NCI-H2171 (cell line): ENCODE measurements at places on chromosomes 7 and 10.

- no peak for DNase-seq
Measured at GRCh38 chr10:3672220-3672619, 112.8 kb downstream of the KLF6 start.

DNA sequence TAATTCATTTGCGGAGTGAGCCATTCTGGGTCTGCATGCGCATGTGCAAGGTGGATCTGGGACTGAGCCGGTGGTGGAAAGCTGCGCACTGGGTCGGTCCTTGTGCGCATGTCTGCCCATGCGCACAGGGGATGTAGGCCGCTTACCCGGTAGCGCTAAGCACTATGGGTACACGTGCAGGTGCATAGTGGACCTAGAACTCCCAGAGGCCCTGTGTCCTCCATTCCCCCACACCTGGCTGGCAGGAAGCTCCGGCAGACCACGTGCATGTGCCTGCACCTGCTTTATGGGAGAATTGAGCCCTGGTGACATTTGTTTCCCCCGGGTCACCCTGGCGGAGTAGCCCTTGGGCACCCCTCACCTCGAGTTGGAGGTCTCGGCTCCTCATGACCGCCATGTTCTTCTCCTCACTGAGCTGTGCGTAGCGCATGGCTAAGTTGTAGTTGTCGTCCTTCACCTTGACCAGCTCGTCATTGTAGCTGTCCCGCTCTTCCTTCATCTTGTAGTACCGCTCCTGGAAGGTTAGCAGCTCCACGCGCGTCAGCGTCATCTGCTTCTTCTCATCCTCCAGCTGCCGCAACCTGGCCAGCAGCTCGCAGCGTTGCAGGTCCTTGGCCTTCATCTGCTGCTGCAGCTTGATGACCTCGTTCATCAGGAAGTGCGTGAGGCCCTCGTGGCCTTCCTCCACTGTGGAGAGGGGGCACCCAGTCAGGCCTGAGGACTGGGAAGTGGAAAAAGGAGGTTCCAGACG is 99.6 kb downstream of the CARD11 start:
- no peak for DNase-seq

GRCh38 chr7:46932676-46933424 is 649.1 kb downstream of the TNS3 start:
- no peak for DNase-seq

- DNase-seq: no peak
Measured at GRCh38 chr10:128099901-128100300, 26.3 kb downstream of the MKI67 start.

GRCh38 chr10:131896403-131896802 is 4.4 kb upstream of the PPP2R2D start:
- no peak for DNase-seq

DNA sequence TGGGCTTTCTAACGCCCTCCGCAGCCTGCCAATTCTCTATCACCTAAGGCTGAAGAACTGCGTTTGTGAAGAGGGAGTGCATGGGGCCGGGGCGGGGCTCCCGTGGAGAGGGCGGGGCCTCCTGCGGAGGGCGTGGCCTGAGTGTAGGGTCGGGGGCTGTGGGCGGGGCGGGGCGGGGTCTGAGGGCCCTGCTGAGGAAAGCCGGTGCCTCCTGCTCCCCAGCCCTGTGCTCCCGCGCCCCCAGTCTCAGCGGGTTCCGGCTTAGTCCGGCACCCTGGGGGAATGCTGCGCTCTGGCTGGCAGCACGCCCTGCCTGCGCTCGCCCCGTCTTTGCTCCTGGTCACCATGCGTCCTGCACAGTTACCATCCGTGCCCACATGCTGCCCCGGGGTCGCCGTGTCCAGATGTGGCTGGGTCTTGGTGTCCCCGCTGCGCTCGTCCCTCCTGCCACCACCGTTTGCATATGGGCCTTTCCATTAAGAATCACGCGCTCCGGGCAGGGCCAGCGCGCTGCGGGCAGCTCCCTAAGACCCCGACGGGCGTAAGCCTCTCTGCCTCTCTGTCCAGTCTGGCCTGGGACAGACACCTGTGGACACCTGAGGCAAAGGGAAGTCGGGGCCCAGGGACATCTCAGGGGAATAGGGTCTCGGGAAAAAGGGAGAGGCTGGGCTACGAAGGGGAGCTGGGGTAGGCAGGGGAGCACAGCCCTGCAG is 144.0 kb upstream of the RET start:
- DNase-seq: no peak

DNA sequence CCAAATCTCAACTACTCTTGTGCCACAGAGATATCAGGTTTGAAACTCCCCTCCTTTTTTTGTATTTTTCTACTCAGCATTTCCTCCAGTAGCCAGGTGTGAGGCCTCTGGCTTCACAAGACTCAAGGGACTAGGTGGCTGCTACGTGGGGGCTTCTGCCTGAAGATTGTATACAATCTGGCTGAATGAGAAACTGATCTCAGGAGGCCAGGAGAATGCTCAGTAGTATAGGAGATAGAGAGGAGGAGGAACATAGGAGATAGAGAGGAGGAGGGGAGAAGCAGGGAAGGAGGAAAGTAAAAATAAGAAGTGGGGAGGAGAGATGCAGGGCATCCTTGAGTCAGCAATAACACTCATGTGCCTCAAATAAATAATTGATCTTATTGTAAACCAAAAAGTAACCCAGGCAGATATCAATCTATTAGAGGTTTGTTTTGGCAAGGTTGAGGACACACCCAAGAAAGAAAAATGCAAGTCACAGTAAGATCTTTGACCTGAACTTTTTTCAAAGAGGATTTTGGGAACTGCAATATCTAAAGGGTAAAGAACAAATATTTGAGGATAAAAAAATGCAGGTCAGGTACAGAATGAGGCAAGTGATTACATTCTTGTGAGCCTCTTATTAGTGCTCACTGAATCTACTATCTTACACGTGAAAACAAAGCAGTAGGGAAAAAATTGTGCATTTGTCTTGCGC is 36.8 kb downstream of the AKR1C8 start:
- no peak for DNase-seq

- DNase-seq: no peak
Measured at GRCh38 chr7:64888561-64888900, 14.5 kb upstream of the ZNF273 start.

- DNase-seq: no peak
Measured at GRCh38 chr10:23065181-23065948, 30.0 kb upstream of the MSRB2 start.

DNA sequence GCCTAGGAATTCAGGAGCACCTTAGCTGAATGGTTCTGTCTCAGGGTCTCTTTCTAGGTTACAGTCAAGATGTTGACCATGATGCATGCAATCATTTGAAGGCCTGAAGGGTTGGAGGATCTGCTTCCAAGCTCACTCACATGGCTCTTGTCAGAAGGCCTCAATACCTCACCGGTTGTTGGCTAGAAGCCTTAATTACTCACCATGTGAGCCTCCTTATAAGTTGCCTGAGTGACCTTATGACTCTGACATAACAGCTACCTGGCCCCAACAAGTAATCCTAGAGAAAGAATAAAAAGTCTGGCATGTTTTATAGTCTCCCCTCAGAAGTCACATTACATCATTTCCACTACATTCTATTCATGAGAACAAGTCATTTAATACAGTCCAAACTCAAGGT is 3.4 kb upstream of the C1GALT1 start:
- no peak for DNase-seq

DNA sequence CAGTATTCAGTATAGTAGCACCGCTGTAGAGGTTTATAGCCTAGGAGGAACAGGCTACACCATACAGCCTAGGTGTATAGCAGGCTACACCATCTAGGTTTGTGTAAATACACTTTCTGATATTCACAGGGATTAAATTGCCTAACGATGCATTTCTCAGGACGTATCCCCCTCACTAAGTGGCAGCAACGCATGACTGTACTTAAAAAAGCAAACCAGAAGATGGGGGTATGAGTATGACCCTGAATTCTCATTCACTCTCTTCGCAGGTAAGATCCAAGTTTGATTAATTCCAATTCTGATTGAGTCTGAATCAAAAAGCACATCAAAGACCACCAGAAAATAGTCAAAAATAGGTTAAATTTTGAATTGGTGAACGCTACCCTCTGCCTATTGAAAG is 972 bp downstream of the ORC5 start:
- DNase-seq: no peak

DNA sequence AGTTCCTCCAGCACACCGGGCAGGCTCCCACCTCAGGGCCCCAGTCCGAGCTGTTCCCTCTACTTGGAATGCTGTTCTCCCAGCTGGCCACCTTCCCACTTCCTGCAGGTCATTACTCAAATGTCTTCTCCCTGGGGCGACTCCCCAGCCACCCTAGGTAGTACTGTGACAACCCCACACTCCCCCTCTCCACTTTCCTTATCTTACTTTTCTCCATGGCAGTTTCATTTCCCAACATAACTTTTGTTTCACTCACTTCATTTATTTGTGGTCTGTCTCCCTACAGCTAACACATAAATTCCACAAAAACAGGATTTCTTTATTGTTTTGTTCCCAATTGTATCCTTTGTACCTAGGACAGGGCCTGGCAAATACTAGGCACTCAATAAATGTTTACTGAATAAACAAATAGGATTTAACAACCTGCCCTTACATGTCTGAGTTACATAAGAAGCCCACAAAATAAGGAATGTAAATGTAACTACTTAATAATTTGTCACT is 76.5 kb downstream of the JAZF1 start:
- no peak for DNase-seq

GRCh38 chr7:47690902-47691558 is 109.1 kb upstream of the TNS3 start:
- no peak for DNase-seq

GRCh38 chr7:22765609-22766008 is 38.6 kb downstream of the IL6 start:
- no peak for DNase-seq

- no peak for DNase-seq
Measured at GRCh38 chr10:122468926-122469781, 7.8 kb downstream of the HTRA1 start.

GRCh38 chr7:17548014-17548653 is 249.7 kb downstream of the AHR start:
- no peak for DNase-seq

DNA sequence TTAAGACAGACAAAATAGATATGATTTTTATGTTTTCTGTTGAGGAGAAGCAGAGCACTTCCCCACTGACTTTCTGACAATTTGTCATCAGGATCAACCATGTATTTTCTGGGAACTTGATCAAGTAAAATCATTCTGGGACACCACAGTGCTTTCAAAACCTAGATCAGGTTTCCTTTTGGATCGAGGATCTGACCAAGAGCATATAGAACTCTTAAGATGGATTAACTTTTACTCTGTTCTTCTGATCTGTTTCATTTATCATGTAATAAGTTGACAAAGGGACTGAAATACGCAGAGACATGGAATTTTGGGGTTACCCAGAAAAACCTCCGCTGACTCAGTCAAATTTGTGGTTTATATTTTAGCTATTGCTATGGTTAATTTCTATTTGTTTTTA is 136.0 kb upstream of the WNT16 start:
- no peak for DNase-seq

GRCh38 chr7:37284805-37285231 is 163.8 kb downstream of the ELMO1 start:
- DNase-seq: no peak

GRCh38 chr7:130946114-130946513 is 212.1 kb upstream of the KLF14 start:
- no peak for DNase-seq
